ENCODE measurements at places on chromosomes 3 and 15.

DNA sequence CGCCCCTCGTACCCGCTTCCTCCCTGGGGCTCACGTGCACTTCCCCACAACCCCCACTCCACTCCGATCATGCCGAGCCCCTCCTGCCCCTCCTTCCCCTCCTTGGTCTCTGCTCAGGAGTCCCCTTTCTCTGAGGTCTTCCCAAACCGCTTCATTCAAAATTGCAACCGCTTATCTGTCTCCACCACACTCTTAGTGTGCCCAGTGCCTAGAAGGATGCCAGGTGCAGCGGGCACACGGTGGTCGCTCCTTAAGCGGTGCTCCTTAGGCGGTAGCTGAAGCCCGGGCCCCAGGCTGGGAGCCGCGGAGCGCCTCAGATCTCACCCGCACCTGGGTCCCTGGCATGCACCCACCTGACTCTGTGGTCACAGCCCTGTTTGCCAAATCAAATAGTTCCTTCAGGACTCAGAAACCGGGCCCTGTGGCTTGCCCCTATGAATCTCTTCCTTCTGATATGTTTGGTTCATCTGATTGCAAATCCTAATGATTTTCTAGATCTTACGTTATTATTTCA lies 524.5 kb downstream of the OCA2 start:
- no peak for DNase-seq

DNA sequence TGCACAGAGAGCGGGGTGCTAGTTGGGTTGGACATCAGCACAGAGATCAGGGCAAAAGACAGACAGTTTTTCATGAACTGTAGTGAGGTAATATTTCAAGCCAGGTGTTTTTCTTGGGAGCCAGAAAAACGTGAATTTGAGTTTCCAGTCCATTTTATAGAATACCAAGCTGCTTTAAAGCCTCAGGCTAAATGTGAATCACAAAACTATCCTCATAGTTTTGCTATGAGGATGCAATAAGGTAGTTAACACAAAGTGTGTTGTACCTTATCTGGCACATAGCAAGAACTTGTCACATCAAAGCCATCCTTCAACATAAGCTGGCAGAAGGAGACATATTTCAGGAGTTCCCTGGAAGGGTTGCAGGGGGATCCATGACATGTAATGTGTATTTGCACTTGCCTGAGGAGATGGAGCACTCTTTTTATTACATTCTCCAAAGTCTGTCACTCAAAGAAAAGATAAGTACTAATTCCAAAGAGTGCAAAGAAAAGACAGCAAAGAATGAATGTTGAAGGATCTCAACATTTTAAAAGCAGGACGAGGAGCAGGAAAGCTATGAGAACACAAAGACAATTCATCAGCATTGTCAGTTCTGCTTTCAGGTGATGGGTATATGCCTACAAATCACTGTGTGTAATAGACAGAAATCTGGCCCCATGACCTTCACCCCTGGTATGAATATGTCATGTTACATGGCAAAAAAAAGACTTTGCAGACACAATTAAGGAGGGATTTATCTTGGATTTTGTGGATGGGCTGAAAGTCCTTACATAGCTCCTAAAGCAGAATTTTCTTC lies 1046.4 kb downstream of the NTRK3 start:
- DNase-seq: no peak

- DNase-seq: no peak
Observed at GRCh38 chr15:44427756-44428724, 611 bp downstream of the CTDSPL2 start.

DNA sequence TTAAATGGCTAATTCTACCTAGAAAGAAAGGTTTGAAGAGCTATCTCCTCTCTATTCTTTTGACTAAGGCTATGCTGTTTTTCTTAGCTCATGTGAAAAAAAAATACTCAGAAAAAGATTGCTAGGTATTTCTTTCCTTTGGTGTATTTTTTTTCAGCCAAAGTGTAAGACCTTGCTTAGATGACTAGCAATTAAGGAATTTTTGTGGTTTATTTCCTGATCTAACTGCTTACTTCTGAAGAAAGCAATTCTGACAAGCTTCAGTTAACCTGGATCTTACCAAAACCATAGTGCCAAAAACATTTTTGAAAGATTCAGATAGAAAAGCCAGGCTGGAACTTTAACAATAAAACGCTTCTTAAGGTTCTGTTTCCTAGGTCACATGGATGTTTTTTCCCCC lies 315.6 kb downstream of the SOX2 start:
- DNase-seq: no peak

DNA sequence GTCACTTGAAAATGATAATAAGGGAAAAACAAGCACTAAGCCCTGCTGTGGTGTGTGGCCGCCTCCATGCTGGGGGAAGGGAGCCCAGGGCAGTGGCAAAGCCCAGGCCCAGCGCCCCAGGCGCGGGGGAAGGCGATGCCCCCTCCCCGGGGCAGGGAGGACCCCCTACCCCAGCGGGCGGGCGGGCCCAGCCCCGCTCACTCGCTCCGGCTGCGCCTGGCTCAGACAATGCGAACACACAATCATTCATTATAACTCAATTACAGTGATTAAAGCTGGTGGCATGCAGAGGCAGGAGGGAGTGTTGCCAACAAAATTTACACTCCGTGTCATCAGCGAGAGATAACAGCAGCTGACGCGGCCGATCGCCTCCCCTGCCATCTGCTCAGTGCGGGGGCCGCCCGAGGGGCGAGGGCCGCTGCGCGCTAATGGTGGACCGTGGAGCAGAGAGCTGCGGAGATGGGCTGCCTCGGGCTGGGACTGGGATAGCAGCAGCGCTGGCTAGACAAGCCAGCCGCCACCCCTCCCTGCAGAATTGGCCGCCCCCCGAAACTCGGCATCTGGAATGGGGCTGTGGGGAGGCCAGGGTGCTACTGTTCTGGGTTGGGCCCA lies 64.1 kb downstream of the TLE3 start:
- DNase-seq: no peak

DNA sequence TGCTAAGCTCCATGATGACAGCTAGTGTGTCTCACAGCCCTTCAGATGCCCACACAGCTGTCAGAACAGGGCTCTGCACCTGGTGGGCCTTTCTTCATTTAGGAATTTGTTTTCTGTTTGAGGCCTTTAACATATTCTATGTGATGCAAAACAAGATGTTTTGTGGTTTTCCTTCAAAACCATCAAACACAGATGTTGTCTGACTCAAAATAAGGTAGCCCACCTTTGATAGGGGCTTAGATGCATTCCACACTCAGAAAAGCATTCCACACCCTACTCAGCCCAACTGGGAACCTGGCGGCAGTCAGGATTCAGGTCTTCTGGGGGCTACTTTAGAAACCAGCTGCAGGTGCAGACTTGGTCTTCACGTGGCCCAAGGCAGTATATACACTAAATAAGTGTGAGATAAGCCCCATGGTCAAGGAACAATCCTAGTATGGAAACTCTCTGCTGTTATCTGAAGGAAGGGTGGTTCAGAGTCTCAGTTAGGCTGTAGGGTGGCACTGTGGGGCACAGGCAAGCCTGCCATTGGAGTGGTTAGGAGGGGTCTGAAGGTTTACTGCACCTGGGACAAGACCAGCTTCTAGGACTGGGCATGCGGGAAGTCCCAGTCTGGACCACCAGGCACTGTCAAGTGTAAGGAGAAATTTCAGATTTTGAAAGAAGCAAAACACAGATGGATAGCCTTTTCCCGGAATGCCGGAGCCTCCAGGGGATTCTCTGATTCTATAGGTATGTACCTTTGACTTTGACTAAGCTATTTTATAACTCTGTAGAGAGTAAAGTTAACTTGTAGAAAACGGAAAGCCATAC lies 20.1 kb downstream of the LRRC2 start:
- no peak for DNase-seq

DNA sequence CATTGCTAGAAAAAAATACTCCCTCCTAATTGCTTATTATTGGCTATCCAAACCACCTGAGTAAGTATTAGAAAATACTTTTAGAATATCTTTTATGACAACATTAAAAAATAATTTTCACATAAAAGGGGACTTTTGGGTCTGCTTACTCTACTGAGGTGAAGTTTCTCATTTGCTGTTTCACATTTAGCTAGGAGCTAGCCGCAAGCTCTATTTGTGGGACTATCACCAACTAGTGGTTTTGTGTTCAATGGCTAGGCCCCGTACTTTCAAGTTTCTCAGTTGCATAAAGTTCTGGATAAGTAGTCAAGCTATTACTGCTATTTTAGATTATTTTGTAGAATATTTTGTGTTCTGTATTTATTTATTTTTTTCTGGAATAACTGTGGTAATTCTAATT lies 244.2 kb upstream of the SLITRK3 start:
- no peak for DNase-seq

GRCh38 chr15:89090791-89091626 lies 2.8 kb downstream of the ABHD2 start:
- no peak for DNase-seq

- no peak for DNase-seq
Observed at GRCh38 chr3:156416846-156417558, 137.9 kb downstream of the SSR3 start.

GRCh38 chr3:190585805-190586630 lies 72.1 kb downstream of the IL1RAP start:
- peak; percentile 5 for DNase-seq

GRCh38 chr3:72042397-72043203 lies 257.7 kb upstream of the PROK2 start:
- DNase-seq: no peak
